Lower lobe of right lung (tissue), 2 donors: ENCODE measurements at places on chromosomes 16 and 17.

DNA sequence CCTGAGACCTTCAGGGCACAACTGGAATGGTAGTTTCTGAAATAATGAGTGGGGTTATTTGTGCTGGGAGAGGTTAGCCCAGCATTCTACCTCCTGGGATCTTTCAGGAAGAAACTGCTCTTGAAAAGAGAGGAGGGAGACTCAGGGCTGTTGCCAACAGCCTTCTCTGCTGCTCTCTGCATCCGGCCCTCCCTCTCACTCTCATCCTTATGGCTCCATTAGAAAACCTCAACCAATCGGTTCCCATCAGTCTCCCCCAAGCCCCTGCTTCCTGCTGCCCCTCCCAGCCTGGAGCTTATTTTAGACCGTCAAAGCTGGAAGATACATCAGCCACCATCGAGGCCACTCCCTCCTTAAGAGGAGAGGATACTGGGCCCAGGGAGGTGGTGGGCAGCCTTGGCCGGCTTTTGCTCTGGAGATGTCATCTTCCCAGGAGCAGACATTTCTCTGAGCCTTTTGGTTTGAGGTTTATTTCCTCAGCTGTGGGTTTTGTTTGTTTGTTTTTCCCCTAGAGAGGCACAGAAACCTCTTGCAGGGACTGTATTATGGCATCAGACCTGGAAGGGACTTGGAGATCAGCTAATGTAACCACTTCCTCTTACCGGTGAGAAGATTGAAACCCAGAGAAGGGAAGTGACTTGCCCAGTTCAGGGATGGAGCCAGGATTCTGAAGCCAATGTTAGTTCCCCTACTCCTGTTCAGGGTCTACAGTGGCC lies 2.7 kb downstream of the MPRIP start:
- H3K4me3 ChIP-seq: peak overlapping the region; percentile 75
- no peak for DNase-seq
- H3K27ac ChIP-seq: peak overlapping the region; percentile 83
- no peaks in the 10 kb centered on the region for H3K27me3 ChIP-seq
- H3K4me1 ChIP-seq: peaks cover 64% of the 10 kb centered on the region
- H3K36me3 ChIP-seq: no peaks in the 10 kb centered on the region

- peak overlapping the region; percentile 39 for H3K4me3 ChIP-seq
- DNase-seq: peak; percentile 83
- peaks cover 62% of the 10 kb centered on the region for H3K27me3 ChIP-seq
These were observed 18.3 kb upstream of the CBX8 start for GRCh38 chr17:79814974-79815835.

DNA sequence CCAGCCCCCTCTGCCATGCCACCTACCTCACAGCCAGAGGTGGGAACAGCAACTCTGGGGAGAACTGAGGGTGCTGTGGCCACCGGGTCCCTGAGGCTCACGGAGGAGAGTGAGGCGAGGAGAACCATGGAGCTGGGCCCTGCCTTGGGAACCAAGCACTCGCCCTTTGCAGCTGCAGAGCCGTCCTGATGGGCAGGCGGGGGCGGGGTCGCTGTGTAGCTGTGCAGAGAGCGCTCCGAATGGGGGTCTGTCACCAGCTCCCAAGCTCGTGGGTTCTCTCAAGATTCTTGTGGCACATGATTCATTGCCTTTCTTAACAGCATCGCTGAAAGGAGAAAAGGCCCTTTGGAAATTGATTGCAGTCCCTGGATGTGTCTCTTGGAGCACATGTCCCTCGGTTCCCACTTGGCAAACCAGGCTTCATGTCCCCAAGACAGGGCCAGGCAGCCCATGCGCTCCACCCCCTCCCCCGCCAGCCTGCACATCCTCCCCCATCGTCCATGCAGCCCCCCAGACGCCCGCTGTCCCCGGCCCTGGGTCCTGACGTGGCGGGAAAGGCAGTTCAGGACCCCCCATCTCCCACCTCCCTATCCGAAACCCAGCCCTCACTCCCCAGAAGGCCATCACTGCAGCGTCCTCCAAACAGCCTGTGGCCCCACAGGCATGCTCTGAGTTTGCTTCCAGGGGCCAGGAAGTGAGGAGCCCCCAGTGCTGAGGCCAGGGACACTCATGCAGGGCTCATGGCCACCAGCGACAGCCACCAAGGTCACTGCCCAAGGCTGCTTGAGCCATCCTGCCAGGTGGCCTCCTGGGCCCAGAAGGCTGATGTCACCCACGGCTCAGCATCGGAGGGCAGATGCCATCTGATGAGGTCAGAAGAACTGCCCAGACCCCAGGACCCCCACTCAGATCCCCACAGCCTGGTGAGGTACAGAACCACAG lies 20.6 kb upstream of the CHMP6 start:
- no peak overlapping the region for H3K27ac ChIP-seq
- DNase-seq: no peak
- peaks cover 20% of the 10 kb centered on the region for H3K27me3 ChIP-seq
- H3K4me3 ChIP-seq: no peak overlapping the region
- no peaks in the 10 kb centered on the region for H3K36me3 ChIP-seq
- H3K4me1 ChIP-seq: peaks cover 18% of the 10 kb centered on the region

GRCh38 chr16:2036200-2036966 lies 9.7 kb downstream of the NHERF2 start:
- peak overlapping the region; percentile 92 for H3K27ac ChIP-seq
- H3K4me1 ChIP-seq: peaks cover 91% of the 10 kb centered on the region
- H3K27me3 ChIP-seq: no peaks in the 10 kb centered on the region
- H3K4me3 ChIP-seq: peak overlapping the region; percentile 55
- H3K36me3 ChIP-seq: peaks cover 33% of the 10 kb centered on the region
- no peak for DNase-seq

- H3K4me3 ChIP-seq: no peak overlapping the region
- no peak overlapping the region for H3K27ac ChIP-seq
- H3K4me1 ChIP-seq: no peaks in the 10 kb centered on the region
- no peak for DNase-seq
- no peaks in the 10 kb centered on the region for H3K36me3 ChIP-seq
- no peaks in the 10 kb centered on the region for H3K27me3 ChIP-seq
These were observed 696.9 kb downstream of the WWOX start for GRCh38 chr16:78796221-78796866.

GRCh38 chr16:74064120-74064735 lies 232.4 kb upstream of the PSMD7 start:
- no peak overlapping the region for H3K27ac ChIP-seq
- H3K4me3 ChIP-seq: no peak overlapping the region

DNA sequence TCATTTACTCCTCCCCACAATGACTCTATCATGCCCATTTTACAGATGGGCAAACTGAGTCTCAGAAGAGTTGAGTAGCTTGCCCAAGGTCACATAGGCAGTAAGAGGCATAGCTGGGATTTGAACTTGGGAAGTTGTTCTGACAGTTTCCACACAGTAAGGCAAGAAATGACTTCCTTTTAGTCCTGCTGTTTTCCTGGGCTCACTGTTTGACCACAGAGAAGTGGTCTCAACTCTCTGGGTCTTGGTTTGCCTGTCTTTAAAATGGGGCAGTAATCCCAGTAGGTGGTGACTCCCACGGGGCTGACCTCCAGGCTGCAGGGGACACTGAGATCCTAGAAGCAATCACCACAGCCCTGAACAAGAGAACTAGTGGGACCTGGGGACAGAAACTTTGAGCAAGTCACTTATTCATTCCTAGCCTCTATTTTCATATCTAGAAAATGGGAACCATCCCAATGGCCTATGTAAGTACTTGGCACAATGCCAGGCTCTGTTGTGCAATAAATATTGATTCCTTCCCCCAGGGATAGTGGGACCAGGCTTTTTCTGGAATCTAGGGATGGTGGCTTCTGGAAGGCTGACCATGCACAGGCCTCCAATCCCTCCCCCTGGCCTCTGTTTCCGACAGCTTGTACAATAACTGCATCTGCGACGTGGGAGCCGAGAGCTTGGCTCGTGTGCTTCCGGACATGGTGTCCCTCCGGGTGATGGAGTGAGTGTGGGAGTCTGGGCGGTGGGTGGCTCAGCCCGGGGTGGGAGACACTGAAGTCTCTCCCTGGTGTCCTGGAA lies 20.5 kb downstream of the DEXI start:
- peaks cover 74% of the 10 kb centered on the region for H3K36me3 ChIP-seq
- no peaks in the 10 kb centered on the region for H3K27me3 ChIP-seq
- H3K4me3 ChIP-seq: no peak overlapping the region
- no peak for DNase-seq

DNA sequence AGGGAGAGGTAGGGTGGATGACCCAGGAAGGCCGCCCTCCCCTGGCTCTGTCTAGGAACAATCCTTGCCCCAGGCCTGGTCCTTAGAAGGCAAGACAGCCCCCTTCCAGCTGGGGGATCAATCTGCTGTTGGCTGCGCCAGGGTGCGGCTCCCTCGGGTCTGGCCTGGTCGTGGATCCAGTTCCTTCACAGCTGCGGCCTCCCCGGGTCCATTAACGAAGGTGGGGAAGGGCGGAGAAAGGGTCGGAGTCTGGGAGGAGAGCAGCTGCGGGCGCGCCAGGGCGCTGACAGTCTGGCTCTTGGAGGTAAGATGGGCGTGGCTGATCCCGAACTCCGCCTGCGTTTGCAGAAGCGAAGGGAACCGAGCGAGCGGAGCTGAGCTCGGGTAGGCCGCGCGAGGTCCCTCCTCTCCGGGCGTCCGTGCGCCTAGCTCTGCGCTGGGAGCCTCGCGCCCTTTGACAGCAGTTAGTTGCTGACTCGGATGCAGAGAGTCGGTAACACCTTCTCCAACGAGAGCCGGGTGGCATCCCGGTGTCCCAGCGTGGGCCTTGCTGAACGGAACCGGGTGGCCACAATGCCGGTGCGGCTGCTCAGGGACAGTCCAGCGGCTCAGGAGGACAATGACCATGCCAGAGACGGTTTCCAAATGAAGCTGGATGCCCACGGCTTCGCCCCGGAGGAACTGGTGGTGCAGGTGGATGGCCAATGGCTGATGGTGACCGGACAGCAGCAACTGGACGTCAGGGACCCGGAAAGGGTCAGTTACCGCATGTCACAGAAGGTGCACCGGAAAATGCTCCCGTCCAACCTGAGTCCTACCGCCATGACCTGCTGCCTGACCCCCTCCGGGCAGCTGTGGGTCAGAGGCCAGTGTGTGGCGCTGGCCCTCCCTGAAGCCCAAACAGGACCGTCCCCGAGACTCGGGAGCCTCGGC lies at the start of gene HSPB9:
Gene HSPB9 (plus strand): TSS at position 434 of the 933 bp plus-strand sequence. CDS start 47 bp downstream, at position 481.
- peak within 1 kb of the TSS; percentile 56 for H3K27ac ChIP-seq
- H3K4me1 ChIP-seq: peaks cover 21% of the 10 kb centered on the region
- peak; percentile 82 for DNase-seq
- peaks cover 46% of the 10 kb centered on the region for H3K36me3 ChIP-seq
- no peaks in the 10 kb centered on the region for H3K27me3 ChIP-seq

DNA sequence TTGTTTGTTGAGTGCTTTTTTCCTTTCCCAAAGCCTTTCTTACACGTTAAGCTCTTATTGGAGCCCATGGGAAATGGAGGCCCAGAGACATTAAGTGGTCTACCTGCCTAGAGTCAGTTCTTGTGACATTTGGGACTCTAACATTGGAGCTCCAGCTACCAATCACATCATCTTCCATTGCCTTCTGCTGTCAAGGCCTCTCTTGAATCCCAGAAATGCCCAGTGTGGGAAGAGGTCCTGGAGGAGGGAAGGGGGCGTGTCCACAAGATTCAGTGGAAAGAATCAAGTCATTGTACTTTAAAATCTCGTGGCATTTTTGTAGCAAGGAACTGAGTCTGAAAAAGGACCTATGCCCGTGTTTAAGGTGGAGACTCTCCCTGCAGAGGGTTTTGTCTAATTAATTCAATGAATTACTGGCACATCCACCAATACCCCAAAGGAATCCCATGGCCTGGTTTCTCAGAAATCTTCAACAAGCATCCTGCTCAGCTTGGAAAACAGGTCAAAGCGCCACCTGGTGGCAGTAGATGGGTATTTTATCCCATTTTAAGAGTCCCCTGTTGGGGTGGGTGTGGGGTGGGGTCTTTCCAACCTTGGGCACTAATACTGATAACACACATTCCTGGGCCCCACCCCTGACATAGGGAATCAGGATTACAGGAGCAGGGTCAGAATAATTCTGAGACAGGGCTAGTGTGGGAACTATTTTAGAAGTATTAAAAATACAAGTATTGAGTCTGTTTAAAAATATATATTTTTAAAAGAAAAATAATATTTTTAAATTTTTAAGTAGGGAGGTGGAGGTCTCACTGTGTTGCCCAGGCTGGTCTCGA lies 24.6 kb downstream of the GPT2 start:
- H3K4me3 ChIP-seq: no peak overlapping the region
- no peaks in the 10 kb centered on the region for H3K4me1 ChIP-seq
- no peak overlapping the region for H3K27ac ChIP-seq
- H3K27me3 ChIP-seq: no peaks in the 10 kb centered on the region

DNA sequence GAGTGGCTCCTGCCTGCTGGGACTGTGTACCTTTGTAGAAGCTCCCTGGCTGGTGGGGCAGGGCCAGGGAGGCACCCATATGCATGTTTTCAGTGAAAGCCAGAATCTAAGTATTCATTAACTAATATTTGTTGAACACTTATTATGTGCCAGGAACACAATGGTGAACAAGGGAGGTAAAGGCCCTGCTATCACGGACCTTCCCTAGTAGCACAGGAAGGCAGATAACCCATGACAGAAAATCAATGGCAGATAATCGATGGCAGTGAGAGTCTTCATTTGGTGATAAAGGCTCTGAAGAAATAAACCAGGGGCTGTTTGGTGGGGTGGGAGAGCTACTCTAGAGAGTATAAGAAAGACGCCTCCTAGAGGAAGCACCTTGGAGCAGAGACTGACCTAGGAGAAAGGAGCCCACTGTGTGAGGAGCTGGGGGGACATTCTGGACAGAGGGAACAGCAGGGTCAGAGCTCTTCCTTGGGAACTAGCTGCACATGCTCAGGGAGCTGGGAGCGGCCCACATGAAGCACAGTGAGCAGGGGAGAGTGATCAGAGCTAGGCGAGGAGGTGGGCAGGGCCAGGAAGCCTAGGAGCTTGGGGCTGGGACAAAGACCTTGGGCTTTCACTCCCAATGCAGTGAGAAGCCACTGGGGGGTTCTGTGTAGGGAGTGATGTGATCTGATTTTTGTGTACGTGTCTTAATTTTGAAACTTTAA lies 78.5 kb downstream of the SPECC1 start:
- DNase-seq: no peak
- H3K4me3 ChIP-seq: no peak overlapping the region
- no peaks in the 10 kb centered on the region for H3K36me3 ChIP-seq
- no peaks in the 10 kb centered on the region for H3K27me3 ChIP-seq
- no peaks in the 10 kb centered on the region for H3K4me1 ChIP-seq

DNA sequence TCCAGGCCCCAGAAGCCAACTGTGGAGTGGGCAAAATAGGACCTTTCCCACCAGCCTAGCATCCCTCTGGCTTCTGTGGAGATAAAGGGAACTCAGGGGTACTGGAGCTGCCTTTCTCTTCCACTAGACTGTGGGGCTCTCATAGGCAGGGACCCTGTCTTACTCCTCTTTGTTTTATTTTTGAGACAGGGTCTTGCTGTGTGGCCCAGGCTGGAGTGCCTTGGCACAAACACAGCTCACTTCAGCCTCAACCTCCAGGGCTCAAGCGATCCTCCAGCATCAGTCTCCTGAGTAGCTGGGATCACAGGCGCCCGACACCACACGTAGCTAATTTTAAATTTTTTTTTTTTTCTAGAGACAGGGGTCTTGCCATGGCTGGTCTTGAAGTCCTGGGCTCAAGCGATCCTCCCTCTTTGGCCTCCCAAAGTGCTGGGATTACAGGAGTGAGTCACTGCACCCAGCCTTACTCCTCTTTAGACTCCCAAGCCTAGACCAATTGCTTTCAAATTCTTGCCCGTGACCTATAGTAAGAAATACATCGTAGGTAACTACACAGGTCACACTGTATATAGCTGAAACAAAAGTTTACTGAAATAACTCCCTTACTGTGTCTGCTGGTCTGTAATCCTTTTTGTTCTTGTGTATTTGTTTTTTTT lies 2.6 kb downstream of the RAI1 start:
- H3K4me1 ChIP-seq: peaks cover 46% of the 10 kb centered on the region
- no peaks in the 10 kb centered on the region for H3K36me3 ChIP-seq
- no peak for DNase-seq
- H3K4me3 ChIP-seq: no peak overlapping the region
- H3K27ac ChIP-seq: peak overlapping the region; percentile 95
